ENCODE measurements at places on chromosomes 1 and 21. TPM values are rescaled to one million over a fixed set of nuclear protein-coding genes. Genes with fewer than 3 reads are reported as not detected.

Gene HIVEP3
- 0.39 TPM for total RNA-seq

Gene DPYD
- total RNA-seq, result 1.6 TPM

Gene FAM89A
- 3.2 TPM for total RNA-seq

Gene OR2T29
- total RNA-seq, result not detected

Gene CBR3
- 4.0 TPM for total RNA-seq

Gene SPRR1B
- total RNA-seq, result not detected

Gene ITGB2
- 0.63 TPM for total RNA-seq

Gene PROK1
- total RNA-seq, result not detected

Gene SPRR2F
- total RNA-seq, result not detected

Gene SYNC
- total RNA-seq, result not detected

Gene TEX38
- not detected for total RNA-seq

Gene KRTAP10-10
- total RNA-seq, result not detected

Gene RAP1GAP
- 6.6 TPM for total RNA-seq
